Dorsolateral prefrontal cortex (tissue), 122 donors: ENCODE measurements at places on chromosomes 3 and 15.

DNA sequence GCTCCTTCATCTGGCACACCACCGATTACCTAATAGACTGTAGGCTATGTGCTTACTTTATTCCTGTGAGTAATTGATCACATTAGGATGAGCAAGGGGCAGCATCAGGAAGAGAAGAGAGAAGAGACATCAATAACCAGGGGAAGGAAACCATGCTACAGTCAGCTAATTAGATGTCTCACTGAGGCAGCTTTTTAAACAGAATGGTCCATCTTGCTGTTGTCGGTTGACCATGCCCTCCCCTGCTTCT is 278.4 kb downstream of the RPLP1 start:
- DNase-seq: no peak

DNA sequence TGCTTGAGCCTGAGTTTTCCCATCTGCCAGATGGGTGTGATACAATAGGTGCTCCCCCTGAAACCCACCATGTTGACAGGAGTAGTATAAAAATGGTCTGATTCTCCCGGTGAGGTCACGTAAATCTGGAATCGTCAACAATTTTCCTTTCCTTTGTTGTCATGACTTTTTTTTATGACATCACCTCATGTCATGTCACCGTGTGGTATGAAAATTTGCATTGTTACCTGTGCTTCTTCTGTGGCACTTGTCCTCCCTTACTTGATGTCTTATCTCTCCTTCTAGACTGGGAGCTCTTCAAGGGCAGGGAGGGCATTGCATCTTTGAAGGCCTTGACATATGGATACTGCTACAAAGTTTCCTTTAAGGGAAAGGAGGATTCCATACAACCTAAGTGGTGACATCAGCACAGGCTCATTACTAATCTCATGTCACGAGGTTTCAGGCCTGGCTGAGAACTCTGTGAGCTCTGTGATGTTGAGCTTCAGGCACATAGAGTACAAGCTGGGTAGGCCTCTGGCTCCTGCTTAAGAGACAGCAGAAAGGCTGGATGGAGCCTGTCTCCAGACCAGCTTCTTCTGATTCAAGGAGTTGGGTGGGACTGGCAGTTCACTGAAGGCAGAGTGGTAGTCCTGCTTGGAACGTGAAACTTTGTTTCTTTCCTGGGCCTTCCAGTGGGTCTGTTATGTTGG is 66.3 kb downstream of the LPP start:
- DNase-seq: no peak

- DNase-seq: no peak
These were observed 73.5 kb upstream of the CSPG5 start for GRCh38 chr3:47652142-47652541.

GRCh38 chr3:140816372-140817195 is 125.1 kb upstream of the SLC25A36 start:
- DNase-seq: no peak

- no peak for DNase-seq
These were observed 39.1 kb upstream of the TM4SF19 start for GRCh38 chr3:196377321-196377720.

DNA sequence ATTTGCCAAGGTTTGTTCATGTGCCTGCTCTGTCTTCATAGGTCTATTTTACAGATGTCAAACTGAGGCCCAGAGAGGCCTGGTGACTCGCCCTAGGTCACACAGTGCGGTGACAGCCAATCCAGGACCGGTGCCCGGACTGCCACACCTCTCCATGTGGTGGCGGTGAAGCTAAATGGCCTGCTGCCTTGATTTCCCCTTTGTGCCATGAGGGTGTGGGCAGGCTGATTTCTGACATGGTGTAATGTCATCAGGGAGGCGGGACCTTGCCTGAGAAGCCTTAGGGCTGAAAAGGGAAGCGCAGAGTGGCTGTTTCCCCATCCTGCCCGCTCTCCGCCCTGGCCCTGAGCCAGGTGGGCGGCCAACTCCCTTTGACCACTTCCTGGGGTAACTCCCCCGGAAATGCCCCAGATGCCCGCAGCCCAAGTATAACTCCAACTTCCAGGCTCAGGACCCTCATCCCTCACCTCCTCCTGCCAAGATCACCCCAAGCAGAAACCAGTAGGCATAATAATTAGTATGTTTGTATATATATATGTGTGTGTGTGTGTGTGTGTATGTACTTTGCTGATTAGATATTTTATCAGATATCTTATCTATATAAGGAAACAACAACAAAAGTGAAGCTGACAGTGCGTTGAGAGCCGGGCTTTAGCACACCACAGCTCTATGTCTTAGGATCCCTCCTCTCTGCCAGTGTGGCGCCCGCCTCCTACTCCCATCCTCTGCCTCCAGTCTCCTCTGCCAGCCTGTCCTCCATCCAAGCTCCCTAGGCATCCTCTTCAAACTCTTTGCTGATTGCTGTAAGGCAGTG is 63.9 kb downstream of the IQSEC1 start:
- DNase-seq: peak; percentile 53

GRCh38 chr3:41204369-41204768 is 5.1 kb downstream of the CTNNB1 start:
- DNase-seq: no peak

DNA sequence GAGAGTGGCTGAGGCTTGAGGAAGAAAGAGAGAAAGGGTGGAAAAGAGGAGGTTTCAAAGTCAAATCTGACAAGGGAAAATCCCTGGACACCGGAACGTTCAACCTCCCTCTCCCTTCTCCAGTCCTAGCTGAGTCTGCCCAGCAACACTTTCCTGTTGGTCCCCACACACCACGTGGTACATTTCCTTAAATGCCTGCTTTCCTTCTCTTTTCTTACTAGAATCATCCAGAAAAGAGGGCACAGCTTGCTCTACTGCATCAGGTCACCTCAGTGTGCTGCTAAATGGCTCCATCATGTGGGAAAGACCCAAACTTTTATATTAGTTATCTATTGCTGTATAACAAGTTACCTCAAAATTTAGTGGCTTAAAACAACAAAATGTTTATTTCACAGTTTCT is 181.2 kb downstream of the NECTIN3 start:
- DNase-seq: no peak

DNA sequence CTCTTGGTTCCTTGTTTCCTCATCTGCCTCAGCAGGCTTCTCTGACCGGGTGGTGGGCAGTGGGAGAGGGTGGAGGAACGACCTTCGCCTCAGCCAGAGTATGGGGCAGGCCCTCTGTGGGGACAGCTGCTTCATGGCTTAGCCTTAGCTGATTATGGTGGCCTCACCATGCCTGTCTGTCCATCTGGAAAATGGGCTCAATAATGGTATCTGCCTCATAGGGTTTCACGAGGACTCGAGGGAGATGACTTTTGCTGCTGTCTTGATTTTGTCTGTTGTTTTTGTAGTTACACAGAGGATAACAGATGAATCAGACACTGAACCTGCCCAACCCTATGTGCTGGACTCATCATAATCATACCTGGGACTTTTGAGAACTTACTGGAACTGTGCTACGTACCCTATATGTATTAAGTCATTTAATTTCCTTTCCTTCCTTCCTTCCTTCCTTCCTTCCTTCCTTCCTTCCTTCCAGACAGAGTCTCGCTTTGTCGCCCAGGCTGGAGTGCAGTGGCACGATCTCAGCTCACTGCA is 46.5 kb downstream of the CDC25A start:
- DNase-seq: no peak

DNA sequence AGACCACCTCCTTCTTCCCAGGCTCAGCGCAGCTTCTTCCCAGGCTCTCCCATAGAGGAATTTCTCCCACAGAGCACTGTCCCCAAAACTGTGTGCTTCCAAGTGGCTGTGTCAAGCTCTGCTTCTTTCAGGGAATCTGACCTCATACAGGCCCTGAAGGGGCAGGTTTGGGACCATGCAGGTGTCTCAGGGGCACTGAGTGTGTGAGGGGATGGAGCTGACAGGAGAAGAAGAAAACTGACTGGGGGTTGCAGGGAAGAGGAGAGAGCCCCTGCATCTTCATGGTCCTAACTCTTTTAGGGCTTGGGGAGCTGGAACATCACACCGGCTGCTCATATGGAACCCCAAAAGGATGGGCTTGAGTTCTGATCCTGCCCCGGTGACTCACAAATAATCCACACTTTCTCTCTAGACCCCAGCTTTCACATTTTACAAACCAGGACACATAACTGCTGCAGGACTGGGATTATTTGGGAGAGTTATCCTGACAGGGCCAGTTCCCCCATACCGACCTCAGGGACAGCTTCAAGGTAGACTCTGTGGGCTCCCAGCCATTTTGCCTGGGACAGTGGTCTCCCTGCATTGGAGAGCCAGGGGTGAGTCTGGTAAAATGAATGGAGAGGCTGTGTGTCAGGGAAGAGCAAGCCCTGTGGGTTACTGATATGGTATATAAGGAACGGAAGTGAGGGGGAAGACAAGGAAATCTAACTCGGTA is 316.1 kb downstream of the TLE3 start:
- no peak for DNase-seq

DNA sequence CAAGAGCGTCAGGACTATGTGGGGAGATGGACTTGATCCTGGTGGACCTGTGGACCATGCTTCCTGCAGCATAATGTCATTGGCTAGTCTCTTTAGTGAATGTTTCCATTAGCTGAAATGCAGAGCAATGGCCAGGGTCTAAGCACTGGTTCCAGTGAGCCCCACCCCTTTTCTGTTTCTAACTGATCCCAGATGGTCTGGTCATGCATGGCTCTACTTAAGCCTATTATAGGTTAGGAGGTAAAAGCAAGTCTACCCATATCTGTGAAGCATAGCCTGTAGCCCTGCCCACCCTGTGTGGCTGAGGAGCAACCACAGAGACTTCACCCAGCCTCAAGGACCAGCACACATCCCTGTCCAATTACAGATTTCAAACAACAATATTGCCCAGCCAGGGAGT is 419.2 kb downstream of the ZNF385D start:
- DNase-seq: no peak

- DNase-seq: no peak
These were observed 5.2 kb downstream of the C3orf49 start for GRCh38 chr3:63824309-63824708.

DNA sequence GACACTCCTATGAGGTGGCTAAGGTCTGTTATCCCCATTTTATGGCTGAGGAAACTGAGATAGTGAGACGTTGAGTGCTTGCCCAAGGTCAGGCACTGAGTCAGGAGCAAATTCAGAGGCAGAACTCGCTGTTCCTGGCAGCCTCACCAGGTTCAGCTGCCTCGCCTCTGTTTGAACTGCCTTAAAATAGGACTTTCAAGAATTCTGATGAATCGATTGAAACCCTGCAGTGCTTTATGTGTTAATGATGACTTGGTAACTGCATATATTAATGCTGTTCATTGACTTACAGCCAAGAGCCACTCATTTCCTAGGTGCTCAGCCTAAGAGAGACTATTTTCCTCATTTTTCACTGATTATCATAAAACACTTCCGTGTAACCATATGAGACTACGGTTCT is 79.5 kb upstream of the BHLHE40 start:
- no peak for DNase-seq
